ENCODE measurements at places on chromosomes 5 and 9.
A peak's percentile ranks its signal among the peaks of the same experiment; 100 is the strongest.

DNA sequence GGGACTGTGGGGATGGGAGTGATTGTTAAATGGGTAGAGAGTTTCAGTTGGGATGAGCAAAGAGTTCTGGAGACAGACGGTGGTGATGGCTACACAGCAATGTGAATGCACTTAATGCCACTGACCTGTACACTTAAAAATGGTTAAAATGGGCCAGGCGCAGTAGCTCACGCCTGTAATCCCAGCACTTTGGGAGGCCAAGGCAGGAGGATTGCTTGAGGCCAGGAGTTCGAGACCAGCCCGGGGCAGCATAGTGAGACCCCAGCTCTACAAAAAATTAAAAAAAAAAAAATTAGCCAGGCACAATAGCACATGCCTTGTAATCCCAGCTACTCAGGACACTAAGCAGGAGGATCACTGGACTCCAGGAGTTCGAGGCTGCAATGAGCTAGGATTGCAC is 7.7 kb downstream of the LMAN2 start:
- no peak for DNase-seq

GRCh38 chr9:22682536-22682935 is 235.9 kb downstream of the DMRTA1 start:
- DNase-seq, result no peak

DNA sequence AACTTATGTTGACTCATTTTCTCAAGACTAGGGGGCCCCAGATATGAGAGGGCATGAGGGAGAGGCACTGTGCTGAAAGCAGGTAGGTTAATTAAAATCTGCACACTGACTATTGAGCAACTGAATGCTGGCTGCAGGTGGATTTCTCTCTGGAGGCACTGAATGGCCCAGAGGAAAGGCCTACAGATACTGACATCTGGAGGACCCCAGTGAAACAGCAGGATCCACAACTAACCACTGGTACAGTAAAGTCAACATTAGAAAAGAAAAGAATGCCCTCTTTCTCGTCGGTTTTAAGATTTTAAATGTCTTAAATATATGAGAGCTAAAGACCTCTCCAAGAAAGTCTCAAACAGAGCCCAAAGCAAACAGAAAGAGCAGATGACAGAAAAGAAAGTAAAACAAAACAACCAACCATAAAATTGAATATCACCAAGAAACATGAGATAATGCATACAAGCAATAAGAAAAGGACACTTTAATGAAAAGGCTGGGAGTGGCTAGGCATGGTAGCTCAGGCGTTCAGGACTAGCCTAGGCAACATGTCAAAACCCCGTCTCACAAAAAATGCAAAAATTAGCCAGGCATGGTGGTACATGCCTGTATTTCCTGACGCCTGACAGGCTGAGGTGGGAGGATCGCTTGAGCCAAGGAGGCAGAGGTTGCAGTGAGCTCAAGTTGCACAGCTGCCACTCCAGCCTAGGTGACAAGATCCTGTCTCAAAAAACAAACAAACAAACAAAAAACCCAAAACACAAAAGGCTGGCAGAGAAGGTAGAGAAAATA is 43.3 kb downstream of the PUM3 start:
- no peak for DNase-seq

DNA sequence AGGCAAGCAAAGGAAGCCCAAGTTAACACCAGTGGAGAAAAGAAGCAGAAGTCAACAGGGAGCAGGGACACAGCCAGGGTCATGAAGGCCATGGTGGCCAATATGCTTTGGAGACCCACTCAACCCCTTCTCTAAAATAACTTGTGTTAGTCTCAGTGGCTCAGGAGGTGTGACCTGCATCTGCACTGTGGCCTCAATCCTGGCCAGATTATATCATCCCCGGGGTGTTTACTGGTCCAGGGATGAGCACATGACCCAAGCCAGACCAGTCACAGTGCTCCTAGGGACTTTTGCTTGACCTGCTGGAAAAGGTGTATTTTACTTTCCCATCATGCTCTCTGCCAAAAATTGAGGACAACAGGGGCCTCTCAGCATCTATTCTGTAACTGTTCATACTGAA is 105.2 kb downstream of the DPYSL3 start:
- DNase-seq, result no peak

DNA sequence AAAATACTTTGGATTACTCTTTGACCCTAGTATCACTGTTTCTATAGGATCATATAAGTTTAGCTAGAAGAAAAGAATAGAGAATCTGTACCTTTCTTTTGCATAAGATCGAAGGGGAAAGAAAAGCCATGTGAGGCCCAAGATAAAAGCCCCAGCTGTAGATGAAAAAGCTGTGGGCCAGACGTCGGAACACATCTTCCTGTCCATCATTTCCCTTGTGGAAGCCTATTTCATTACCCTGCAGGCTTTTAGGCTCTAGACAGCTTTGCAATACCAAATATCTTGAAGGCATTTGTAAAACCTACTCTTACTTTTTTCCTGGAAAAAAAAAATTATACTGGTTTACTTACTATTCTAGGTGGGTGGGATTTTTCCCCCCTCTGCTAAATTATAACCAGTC is 10.0 kb downstream of the PALM2AKAP2 start:
- no peak for DNase-seq

- DNase-seq, result no peak
Measured at GRCh38 chr5:174384509-174384947, 339.0 kb downstream of the NSG2 start.

DNA sequence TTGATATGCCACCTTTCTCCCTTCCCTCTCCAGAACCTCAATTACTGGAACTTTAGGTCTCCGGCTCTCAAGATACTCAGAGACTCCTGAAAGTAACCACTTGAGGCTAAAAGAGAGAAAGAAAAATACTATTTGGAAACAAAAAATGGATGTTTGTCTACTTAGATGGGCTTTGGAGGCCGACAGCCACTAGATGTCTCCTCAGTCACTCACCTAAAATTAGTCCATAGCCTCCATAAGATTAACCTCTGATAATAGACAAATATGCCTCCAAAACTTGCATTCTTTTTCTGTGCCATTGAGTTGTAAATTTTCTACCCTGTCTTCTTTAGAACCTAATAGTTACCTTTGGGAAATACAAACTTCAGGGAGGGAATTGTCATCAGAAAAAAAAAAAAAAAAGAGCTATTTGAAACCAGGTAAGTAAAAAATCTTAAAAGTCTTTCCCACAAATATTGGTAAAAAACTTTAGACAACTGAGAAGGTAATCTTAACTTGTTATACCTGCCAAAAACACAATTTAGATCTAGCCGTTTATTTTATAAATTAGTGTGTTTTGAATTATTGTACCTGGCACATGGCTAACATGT is 11.2 kb upstream of the PCDH1 start:
- no peak for DNase-seq

- no peak for DNase-seq
Measured at GRCh38 chr5:39618391-39618790, 193.6 kb upstream of the DAB2 start.

GRCh38 chr9:15211160-15211814 is 95.7 kb downstream of the TTC39B start:
- DNase-seq, result peak; percentile 10

- DNase-seq, result no peak
Measured at GRCh38 chr9:12604164-12604821, 88.9 kb upstream of the TYRP1 start.

DNA sequence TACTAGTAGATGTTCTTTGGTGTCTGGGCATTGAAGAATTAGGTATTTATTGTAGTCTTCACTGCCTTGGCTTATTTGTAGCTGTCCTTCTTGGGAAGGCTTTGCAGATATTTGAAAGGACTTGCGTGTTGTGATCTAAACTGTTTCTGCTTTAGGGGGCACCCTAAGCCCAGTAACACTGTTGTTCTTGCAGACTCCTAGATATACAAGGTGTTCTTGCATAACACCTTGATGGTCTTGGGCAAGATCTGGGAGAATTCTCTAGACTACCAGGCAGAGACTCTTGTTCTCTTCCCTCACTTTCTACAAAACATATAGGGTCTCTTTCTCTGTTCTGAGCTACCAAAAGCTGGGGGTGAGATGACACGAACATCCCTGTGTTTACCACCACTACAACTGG is 179.1 kb downstream of the FAM170A start:
- no peak for DNase-seq

GRCh38 chr9:4170231-4170630 is 129.6 kb downstream of the GLIS3 start:
- no peak for DNase-seq

DNA sequence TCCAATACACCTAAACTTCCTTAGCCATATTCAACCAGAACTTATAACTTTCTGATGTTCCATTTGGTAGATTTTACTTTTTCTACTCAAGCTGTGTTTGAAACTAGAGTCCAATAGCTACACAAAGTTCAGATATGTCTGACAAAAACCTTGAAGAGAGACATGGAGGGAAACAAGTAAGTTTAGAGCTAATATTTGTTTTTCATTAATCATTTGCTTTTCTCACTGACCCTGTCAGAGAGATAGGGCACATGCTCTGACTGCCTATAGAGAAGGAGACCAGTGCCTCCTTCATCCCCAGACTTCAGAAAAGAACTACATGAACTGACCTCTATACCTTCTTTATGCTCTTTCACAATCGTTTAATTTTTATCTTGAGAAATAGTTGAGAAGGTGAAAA is 157.0 kb upstream of the PPP1R2B start:
- no peak for DNase-seq

DNA sequence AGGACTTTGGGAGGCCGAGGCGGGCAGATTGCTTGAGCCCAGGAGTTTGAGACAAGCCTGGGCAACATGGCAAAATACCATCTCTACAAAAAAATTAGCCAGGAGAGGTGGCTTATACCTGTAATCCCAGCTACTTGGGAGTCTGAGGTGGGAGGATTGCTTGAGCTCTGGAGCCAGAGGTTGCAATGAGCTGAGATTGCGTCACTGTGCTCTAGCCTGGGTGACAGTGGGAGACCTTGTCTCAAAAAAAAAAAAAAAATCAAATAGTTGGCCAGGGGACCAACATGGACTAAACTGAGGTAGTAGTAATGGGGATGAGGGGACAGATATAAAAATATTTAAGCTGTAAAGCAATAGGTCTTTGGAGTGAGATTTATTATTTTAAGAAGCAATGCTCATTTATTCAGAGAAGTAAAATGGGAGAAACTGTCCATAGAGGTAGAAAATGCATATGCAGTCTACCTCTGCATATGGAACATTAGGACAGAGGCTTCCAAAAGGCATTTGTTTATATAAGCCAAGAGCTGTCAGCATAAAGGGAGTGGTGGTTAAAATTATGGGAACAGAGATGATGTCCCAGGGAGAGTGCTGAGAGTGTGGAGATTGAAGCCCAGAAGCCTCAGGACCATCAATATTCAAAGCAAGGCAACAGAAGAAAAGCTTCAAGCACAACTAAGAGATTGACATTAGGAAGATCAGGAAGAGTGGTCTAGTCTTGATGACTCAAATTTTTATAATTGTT is 98.1 kb downstream of the UBE2R2 start:
- no peak for DNase-seq

DNA sequence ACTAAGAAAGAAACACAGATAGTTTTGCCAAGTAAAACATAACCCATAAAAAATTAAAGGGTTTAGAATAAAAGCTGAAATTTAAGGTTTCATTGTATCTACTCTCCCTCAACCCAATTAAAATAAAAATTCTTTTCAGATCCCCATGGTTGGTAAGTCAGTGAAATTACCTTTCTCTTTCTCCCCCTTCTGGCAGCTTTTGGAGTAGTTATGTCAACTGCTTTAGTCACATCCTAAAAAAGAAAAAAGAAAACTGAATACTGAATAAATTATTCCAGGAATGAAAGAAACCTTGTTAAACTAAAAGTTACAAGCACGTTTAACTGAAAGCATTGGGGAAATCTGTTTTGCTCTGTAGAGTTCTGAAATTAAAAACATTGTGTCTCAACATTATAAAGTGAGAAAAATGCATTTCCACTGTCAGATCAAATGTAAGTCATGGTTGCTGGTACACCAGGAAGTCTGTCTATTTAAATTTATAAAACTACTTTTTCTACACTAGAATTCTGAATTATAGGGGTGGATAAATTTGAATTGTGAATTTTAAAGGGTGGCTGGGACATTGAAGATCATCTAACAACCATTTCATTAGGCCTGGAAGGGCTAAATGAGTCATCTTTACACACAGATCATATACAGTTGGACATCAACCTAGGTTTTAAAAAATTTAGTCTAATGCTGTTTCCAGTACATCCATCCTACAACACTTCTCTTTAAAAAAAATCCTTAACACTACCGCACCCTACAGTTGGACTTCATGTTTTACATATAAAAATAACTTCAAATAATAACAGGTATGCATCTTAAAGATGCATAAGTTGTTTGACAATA is 24.7 kb downstream of the PSIP1 start:
- no peak for DNase-seq

DNA sequence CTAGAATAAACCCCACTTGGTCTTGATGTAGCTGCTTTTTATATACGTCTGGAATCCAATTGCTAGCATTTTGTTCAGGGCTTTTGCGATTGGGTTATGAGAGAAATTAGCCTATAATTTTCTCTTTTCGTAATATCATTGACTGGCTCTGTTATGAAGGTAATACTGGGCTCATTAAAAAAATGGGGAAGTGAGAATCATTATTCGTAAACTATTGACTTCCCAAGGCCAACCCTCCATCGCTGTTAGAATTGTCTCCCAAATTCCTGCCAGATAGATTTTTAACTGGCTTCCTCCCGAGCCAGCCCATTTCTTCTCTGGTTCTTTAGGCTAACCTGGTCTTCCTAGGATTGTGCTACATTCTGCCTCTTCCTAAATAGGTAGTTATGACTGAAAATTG is 35.9 kb upstream of the GRPEL2 start:
- DNase-seq, result no peak

DNA sequence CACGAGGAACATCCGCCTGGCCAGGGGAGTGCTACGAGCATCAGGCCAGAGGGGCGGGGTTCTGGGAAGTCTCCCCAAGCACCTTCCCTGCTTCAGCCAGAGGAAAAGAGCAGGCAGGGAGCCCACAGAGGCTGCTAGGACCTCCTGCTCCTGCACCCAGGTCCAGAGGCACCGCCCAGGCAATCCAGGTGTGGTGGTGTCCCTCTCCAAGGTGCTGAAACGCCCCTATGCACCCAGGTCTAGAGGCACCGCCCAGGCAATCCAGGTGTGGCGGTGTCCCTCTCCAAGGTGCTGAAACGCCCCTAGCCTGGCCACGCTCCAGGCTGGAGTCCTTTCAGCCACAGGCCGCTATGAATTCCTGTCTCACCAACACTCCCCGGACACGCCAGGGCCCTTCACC is 10.7 kb upstream of the UBAC1 start:
- DNase-seq, result peak; percentile 16

DNA sequence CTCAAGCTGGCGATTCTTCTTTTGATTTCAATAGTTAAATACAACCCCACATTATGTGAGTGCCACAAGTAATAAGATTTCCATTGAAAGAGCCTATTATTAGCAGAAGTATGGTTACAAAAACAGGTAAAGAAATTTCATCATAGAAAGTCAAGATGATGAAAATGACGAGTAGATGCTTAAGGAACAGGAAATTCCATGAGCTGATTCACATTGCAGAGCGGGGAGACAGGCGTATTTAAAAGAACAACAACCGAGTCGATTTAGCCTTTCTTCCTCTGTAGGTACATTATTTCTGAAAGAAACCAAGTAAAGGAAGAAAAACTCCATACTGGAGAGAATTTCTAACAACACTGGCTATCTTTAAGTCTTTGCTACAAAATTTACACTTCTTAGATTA is 310.4 kb downstream of the SLF1 start:
- no peak for DNase-seq
